Epithelial cell of esophagus (primary cell): ENCODE measurements at places on chromosomes 7 and 10.

DNA sequence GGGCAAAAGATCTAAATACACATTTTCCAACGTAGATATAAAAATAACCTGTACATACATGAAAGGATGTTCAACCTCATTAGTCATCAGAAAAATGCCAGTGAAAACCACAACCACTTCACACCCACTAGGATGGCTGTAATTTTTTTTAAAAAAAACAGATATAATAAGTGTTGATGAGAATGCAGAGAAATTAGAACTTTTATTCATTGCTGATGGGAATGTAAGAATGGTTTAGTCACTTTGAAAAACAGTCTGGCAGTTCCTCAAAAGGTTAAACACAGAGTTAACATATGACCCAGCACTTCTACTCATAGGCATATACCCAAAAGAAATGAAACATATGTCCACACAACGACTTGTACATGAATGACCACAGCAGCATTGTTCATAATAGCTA lies 32.3 kb upstream of the PRKCQ start:
- peak; percentile 64 for DNase-seq

DNA sequence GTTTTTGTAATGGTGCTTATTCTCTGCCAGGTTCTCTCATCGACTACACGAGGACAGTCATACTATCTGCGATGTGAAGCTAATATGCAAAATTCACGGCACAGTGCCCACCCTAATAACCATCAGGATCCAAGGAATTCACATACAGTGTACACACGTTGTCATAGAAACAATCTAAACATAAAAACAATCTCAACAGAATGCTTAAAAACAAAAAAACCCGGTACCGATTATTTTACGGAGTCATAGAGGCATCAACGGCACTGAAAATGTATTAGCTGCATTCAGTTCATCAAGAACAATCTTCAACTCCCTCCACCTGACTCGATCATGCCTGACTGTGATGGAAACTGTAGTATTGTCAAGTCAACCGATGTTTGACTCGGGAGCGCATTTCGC lies 628 bp downstream of the MRPS33 start:
- DNase-seq = no peak

GRCh38 chr7:92115821-92116220 lies 18.5 kb downstream of the CYP51A1 start:
- no peak for DNase-seq

- DNase-seq = no peak
These were observed 53.3 kb upstream of the LOXL4 start for GRCh38 chr10:98321186-98321780.

DNA sequence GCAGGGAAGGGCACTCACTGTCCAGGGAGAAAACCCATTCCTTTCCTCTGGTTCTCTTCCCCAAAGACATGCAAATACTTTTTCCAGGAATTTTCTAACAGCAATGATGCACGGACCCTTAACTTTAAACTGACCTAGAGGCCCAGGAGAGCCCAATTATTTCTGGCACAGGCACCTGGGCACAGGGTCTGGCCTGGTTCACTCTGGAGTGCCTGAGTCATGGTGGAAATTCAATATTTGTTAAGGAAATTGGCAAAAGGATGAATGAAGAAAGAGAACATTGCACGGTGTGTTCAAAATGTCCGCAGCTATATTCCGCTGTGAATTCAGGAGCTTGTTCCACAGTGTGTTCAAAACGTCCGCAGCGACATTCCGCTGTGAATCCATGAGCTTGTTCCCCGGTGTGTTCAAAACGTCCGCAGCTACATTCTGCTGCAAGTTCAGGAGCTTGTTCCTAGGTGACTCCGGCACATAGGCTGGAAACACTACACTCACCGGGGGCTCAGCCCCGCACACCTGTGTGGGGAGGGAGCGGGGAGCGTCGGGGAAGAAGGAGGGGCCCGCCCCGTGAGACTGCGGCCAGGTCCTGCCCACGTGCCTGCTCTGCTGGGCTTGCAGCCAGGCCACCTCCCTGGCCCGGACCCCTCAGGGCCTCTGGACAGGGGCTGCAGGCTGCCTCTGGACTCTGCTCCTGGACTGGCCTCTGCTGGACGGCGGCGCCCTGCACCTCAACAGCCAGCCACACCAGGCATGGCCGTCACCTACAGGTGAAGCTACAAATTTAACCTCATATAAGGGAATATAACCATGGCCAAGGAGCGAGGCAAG lies 72.0 kb upstream of the FAM20C start:
- DNase-seq = no peak

DNA sequence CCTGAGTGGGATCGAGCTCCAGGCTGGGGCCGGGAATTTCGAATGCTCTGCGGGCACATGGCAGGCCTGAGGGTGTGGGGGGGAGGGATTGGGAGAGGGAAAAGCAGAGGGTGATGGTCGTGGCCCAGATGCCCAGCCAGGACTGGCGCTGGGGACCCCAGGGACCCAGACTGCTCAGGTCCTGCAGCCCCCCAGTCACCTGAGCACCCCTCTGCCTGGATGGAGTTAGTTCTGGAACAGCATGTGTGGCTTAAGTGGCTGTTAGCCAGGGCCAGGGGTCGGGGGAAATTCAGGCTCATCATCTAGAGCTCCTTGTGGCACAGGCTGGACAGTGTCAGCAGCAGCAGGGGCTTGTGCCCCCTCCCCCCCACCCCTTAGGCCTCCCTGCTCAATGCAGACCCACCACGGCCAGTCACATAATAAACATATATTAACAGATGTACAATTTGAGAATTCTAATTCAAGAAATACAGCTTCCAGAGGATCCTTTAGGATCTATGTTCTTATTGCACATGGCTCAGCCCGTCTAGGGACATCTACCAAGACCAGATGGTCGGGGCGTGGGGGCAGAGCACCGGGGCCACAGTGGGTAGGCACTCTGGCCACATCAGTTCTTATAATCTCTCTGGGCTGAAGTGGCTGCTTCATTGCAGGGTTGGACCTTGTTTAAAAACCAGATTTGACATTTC lies 22.2 kb downstream of the DNAJB12 start:
- DNase-seq = no peak

- DNase-seq = no peak
These were observed 207.0 kb downstream of the DNAJB6 start for GRCh38 chr7:157543791-157544190.

DNA sequence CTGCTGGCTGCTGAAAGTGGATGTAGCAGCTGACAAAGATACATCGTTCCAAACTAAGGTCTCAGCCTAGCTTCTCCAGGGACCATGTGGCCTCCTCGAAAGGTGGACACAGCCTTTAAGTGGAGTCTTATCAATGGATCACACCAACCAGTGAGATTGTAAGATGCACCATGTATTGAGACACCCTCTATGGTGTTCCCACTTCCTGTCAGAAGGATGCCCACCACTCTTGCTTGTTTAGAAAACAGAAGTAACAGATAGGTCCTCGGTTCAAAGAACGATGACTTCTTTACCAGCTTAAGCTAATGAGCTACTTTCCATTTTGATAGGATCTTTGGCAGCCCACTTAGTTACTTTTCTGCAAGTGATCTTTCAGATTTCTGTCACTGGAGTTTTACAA lies 34.3 kb downstream of the SLC25A13 start:
- no peak for DNase-seq

- DNase-seq = peak; percentile 74
These were observed 4.9 kb upstream of the SCD start for GRCh38 chr10:100341953-100342626.

DNA sequence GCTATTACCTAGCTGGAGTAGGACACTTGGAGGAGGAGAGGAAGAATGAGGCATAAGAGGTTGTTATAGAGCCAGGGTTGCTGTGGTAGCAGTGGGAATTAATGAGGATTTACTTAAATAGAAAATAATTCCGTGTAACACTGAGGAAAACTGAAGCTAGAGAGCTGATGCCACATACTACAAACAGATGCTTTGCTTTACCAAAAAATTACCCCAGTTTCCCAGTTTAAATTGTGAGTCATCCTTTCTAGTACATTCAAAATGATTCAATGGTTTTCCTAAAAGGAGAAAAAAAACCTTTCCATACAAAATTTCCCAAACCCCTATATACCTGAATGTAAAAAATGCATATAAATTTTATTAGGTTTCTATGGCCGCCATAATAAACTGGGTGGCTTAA lies 58.3 kb downstream of the ZNF518A start:
- no peak for DNase-seq

DNA sequence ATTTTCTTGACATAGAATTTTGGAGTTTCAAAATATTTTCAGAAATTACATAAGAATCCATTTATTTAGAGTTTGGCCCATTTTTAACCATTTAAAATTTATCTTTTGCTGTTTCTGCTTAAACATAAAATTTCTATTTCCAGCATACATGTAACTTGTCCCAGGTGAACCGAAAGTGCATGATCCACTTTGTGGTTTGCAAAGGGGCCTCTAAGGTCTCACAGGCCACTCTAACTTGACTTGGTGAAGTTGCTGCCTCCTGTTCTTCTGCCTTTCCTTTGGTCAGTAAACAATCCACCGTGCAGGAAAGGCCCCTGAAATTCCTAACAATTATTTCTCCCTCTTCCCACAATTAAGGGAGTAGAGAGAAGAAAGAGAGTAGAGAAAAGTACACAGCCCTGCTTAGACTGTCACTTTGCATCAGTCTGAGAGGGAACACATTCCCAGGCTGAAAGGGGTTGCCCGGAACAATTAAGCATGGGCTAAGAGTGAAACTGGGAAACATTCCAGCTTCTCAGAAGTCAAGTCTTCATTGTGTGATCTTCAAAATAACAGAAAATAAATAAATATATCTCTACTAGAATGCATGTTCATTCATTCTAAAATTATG lies 79.5 kb upstream of the SEMA3A start:
- no peak for DNase-seq

DNA sequence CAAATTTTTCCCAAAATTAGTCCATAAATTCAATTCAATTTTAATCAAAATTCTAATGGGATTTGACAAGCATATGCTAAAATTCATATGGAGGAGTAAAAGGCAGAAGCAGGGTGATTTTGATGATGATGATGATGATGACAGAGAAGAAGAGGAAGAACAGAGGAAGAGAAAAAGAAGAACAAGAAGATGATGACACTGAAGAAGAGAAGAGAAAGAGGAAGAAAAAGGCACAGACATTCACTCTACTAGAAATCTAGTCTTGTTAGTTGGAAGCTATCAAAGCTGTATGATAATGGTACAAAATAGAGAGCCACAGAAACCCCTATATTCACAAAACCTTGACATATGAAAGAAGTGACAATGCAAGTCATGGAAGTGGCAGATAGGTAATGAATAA lies 157.9 kb downstream of the ELMO1 start:
- no peak for DNase-seq

DNA sequence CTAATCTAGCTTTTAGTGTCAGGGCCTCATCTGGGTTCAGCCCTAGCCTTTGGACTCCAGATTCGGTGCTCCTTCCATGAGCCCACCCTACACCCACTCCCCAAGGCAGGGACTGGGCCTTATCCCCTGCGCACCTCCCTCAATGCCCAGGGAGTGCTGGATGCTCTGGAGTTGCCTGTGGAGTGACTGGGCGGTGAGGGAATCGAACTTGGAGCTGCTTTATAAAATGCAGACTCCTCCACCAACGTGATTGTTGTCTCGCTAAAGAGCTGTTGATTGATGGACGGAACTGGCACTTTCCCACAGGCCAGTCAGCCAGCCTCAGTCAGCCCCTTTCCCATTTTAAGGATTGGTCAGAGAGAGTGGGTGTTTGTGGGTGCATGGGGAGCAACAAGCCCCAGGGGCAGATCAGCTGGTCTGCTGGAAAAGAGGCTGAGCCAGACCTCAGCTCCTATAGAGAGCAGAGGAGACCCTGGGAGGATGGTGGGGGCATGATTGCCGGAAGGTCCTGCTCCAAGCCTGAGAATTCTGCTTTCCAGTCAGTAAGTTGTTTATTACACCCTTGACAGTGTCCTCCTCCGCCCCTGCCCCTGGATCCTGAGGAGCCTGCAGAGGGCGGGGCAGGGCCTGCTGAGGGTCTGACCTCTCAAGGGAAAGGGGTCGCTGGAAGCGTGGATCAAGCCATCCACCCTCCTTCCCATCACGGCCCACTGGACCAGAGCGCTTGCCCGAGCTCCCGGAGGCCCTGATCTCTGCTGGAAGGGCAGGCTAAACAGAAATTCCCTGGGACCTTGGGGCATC lies 16.7 kb downstream of the UNC5B start:
- no peak for DNase-seq

- no peak for DNase-seq
These were observed 6.9 kb upstream of the GSTK1 start for GRCh38 chr7:143256325-143256724.

GRCh38 chr7:118657391-118658005 lies 433.0 kb downstream of the ANKRD7 start:
- DNase-seq = no peak

- DNase-seq = no peak
These were observed 152.0 kb upstream of the PCBD1 start for GRCh38 chr10:71040343-71040742.

DNA sequence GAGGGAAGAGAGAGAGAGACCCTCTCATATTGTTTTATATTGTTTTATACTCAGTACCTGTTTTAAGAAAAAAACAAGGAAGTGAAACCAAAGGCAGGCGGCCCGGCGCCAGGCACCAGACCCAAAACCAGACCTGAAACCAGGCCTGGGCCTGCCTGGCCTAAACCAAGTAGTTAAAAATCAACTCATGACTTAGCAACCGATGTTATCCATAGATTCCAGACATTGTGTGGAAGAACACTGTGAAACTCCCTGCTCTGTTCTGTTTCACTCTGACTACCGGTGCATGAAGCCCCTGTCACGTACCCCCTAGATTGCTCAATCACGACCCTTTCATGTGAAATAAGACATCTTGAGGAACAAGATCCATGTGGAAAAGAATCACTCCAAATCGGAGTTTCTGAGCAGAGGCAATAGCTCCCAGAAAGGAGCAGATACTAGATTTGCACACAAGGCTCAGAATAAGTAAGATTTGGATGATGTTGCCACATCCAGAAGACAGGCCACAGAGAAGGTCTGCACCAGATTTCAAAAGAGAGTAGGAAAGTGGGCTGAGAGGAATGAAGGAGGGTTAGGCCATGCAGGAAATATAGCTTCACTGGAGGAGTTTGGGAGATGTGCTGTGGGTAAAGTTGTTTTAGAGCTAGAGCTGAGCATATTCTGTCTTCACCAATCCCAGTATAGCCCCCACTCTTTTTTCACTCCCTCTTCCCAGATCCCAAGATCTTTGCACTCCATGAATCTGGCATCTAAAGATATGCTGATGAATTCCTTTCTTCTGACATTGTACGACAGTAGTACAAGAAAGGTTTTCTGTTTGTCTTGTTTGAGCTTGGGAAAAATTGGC lies 8.8 kb upstream of the ZNF248 start:
- DNase-seq = no peak

- no peak for DNase-seq
These were observed 24.0 kb downstream of the WAPL start for GRCh38 chr10:86497621-86498020.
